T-helper 1 cell (primary cell): ENCODE measurements at places on chromosomes 13 and 19.

- no peak for DNase-seq
Measured at GRCh38 chr13:76000131-76000530, 364.0 kb downstream of the LMO7 start.

DNA sequence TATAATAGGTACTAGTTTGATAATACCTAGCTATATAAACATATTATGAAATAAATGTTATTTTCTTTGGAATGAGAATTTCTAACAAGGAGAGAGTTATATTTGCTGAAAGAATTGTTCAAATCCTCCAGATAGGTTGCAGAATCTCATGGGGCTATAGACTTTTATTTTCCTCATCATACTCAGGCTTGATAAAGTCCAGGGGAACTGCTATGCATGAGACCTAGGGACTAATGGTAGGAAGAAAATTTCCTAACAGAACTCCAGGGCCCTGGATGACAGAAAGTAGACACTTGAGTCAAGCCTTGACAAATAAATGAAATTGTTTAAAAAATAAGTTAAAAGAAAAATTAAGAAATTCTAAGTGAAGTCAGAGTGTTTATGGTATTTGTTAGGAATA lies 138.5 kb upstream of the DACH1 start:
- DNase-seq: no peak

GRCh38 chr13:79936368-79937136 lies 404.4 kb downstream of the SPRY2 start:
- DNase-seq: no peak

GRCh38 chr13:40064154-40065097 lies 409.0 kb downstream of the COG6 start:
- no peak for DNase-seq

DNA sequence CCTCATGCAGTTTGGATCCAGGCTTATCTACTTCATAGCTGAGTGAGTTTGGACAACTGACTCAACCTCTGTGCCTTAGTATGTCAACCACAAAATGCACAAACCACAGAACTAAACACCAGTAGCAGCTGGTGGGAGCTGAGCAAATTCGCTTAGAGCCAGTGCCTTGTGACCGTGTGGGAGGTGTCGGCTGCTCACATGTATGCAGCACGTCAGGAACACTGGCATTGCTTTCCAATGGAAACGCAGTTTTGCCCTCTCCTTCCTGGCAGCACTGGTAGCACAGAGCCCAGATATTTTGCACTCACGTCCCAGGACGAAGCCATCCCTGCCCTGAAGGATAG lies 8.3 kb upstream of the NTN5 start:
- no peak for DNase-seq

DNA sequence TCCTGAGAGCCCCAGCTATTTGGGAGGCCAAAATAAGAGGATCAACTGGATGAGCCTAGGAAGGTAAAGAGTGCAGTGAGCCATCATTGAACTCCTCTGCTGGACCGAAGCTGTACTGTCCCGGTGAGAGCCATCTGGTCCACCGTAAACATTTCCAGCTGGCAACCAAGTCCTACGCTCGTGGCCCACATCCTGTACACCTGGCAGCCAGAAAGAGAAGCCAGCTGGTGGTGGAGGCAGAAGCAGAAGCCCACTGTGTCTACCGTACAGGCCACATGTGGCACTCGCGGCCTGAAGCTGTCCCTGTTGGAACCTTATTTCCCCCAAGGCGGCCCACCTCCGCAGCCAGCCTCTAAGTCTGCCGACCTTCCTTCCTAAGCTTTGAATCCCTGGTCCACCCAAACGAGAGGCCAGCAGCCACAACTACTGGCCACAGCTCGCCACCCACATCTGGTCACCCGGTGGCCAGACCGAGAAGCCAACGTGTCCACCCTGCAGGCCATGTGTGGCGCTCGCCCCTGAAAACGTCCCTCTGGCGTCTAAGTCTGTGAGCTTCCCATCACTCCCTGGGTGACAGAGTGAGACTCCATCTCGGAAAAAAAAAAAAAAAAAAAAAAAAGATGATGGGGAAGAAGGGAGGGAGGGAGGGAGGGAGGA lies 14.2 kb upstream of the ZNF91 start:
- DNase-seq: no peak

GRCh38 chr13:87172166-87172835 lies 498.9 kb upstream of the SLITRK5 start:
- DNase-seq: no peak

DNA sequence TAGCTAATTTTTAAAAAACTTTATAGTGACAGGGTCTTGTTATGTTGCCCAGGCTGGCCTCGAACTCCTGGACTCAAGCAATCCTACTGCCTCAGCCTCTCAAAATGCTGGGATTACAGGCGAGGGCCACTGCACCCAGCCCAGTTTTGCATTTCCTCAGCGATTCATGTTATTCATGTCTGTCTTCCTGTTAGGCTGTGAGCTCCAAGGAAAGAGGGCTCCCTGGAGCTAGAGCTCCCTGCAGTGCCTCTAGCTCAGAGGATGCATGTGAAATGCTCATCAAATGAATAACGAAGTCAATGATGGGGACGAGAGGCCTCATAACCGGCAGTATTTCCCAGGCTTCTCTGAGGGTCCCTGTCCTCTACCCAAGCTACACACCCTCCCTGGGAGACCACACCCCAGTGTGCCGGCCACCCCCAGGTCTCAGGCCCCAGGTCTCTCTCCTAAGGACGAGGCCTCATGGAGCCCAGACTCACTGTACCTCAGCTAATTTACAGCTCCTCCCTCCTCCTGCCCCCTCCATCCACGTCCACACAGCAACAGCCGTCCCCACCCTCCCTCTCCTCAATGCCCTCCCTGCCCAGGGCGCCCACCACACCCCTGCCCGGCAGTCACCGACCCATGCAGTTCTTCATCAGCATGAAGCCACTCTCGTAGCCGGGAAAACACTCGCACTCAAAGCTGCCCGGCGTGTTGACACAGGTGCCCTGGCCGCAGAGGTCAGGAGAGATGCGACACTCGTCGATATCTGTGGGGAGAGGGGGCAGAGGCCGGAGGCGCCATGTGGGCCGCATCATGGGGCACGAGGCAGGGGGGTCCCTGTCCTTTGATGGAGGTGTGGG lies 28.5 kb downstream of the FBN3 start:
- DNase-seq: no peak

- DNase-seq: no peak
Measured at GRCh38 chr13:97327086-97327485, 105.0 kb downstream of the MBNL2 start.

DNA sequence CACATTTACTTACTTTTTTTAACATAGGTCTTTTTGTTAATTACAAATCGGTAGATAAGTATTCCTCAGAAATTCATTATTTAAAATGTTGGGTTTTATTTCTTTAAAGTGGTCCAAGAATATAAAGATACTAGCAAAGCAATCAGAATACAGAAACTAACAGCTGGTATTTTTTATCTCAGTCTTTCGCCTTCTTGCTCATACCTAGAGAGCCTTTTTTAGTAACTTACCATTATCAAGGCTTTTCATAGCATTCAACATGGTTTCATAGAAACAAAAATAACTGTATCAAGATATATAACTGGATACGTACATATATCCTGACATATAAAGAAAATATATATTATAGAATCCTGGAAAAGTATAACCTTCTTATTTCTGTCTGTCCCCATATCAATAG lies 227.8 kb upstream of the MIR17HG start:
- no peak for DNase-seq

DNA sequence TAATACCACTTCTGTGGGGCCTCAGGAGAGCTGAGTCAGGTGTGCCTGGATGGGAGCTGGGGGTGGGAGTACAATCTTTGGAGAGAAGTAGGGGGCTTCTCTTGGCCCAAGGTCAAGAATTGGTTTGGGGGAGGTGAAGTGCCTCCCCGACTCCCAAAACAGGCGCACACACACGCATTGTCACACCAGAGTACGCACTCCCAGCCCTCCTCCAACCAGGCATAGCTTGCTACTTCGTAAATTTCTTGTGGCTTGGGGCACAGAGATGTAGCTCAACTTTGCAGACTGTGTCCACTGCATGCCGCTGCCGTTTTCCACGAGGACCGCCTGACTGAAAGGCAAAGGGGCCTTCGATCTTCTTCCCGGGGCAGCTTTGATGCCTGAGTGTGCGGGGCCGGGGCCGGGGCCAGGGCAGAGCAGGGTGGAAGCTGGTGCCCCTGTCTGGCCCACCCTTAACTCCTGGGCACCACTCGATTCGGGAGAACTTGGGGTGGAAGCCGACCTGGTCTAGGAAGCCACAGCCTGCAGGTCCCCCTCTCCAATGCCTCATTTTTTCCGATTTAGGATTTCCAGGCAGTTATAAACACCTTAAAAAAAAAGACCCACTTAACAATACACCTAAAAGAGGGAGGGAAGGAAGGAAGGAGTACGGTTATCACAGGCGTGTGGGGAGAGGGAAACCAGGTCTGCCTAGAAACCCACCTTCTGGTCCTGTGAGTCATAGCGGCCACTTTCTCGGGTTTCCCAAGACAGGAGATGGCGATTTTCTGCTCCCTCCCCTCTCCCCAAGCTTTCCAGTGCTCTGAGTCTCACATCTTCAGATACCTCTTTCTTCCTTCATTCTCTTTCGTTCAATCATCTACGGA lies 5.8 kb upstream of the TSHZ3 start:
- DNase-seq: no peak

DNA sequence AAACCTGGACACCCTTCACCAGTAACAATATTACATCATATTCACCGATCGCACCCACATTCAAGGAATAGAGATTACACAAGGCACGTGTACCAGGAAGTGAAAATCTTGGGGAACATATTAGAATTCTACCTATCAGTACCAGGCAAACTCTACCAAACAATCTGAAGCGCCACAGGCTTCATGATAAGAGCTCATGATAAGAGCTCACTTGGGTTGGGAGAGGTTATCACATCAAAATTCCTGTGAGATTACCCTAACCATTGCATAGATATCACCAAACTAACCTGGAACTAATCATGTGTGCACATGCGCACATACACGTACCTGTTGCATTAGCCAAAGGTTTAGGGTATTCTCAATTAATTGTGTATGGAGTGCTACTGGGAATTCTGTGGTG lies 1861.3 kb downstream of the PCDH9 start:
- no peak for DNase-seq

DNA sequence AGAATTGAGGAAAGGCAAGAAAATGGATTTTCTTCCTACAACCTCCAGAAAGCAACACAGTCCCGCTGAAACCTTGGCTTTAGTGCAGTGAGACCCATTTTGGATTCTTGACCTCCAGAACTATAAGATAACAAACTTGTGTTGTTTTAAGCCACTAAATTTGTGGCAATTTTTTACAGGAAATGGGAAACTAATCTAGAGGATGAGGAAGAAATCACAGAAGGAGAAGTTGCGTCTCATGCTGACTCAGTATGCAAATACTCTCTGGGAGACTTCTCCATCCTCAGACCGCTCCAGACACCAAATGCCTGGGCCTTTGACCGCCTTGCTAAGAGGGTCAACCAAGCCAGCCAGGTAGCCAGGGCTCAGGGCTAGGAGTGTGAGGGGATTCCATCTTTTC lies 13.1 kb upstream of the CEACAM16 start:
- no peak for DNase-seq

GRCh38 chr13:35699825-35700510 lies 223.5 kb upstream of the MAB21L1 start:
- no peak for DNase-seq

DNA sequence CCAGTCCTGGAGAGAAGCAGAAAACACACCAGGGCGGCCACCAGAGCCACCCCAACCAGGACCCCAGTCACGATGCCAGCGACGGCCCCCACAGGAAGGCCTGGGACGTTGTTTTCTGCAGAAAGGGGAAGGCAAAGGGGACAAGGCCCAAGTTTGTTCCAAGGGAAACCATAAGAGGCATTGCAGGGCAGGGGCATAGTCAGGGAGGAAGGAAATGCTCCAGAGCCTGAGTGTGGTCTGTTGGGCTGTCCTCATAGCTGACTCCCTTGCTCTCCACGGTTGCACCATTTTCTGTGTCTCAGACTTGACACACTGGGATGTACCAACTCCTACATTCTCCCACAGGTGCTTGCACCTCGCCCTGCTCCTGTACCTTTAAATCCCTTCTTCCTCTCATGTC lies 5.2 kb downstream of the CEACAM4 start:
- no peak for DNase-seq

DNA sequence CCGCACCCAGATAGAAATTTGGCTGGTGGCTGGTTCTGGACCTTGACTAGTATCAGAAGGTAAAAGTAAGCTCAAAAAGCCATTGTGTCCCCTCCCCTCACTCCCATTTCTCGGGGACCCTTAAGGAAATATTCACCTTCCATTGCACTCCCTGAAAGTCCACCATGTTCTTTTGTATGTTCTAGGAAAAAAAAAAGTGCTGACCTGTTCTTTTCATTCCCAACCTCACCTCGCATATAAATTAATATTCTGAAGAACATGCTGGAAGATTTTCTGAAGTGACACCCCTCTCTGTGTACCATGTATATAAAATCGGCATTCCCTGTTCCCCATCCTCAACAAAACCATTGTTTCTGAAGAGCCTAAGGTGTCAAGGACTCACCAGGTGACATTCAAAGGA lies 43.2 kb downstream of the ZNF557 start:
- no peak for DNase-seq

DNA sequence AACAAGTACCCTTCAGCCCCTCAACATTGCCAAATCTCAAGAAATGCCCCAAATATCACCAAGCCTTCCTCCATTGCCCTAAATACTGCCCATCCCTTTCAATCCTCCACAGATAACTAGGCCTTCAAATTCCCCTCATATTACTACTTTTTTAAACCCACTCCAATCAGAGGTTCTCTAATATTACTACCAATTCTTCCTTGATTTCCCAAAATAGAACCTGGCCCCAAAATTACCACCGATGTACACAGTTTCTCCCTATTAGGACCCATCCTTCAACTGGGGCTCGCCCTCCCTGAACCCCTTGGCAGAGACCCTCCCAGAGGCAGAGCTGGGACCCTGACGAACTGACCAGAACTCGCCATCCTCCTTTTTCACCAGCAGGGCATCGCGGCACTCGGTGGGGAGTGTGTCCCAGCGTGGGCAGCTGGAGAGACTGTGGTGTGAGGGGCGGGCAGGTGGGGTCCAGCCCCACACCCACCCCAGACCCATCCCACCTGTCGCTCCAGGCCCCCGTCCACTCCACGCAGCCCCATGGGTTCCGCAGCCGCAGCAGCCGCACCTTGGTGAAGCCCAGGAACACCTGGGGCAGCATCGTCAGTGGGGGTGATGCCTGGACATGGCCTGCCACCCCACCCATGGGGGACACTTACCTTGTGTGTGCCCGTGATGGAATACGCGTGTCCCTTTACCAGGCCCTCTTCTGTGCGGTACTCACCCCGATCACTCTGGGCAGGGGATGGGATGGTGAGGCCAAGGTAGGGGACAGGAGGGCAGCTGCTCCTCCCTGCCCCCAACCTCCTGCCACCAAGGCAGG lies 6.1 kb downstream of the CAPN12 start:
- no peak for DNase-seq

DNA sequence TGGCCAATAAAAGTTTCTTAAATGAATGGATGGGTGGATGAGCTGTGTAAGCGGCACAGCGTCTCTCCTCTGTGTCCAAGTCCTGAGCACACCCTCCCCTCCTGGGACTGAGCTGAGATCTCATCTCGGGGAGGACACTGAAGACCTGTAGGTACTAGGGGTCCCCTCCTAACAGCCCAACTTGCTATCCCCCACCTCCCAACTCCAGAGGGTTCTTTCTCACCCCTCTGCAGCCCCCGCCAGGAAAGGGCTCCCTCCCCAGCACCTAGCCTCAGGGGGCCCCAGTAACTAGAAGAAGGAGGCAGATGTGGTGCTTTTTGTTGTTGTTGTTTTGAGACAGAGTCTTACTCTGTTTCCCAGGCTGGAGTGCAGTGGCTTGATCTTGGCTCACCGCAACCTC lies 1.1 kb upstream of the NANOS3 start:
- DNase-seq: no peak
